ENCODE measurements at places on chromosomes 4 and X. TPM values are rescaled to one million over a fixed set of nuclear protein-coding genes. Genes with fewer than 3 reads are reported as not detected.

GRCh38 chrX:41351923-41352322, 18.0 kb downstream of the DDX3X start:
- no peak for DNase-seq
- peaks cover 8% of the 10 kb centered on the region for H3K4me1 ChIP-seq
- peaks cover 3% of the 10 kb centered on the region for H3K36me3 ChIP-seq

GRCh38 chr4:93147524-93148212, 680.9 kb upstream of the ATOH1 start:
- no peaks in the 10 kb centered on the region for H3K4me1 ChIP-seq
- no peaks in the 10 kb centered on the region for H3K27me3 ChIP-seq
- no peak for DNase-seq
- no peak overlapping the region for H3K27ac ChIP-seq

DNA sequence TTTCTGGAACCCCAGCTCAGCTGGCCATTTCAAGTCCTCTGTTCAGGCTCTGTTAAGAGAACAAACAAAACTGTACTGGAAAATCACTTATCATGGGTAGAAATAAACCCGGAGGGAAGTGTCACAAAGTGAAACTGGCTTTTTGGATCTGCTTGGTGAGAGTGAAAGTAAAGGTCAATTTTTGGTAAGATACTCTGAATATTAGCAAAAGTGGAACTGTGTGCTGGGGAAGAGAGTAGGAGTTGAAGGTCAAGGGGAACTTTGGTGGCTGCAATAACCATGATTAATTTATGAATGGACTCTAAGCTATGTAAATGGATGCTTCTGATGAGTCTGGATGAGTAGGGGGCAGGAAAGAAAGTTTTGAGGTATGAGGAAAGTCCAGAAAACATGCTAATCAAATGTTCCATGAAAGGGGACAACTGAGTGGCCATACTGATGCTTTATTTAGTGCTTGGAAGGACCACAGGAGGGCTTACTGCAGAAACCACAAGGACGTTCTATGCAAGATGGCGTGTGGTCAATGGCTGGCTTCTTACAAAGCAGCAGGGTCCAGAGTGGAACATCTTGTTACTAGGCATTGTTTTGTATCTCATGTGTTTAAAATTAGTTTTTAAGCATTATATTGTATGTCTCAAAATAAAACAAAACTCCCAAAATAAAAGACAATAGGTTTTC, 36.8 kb upstream of the TNIP3 start:
- no peaks in the 10 kb centered on the region for H3K4me1 ChIP-seq
- no peak overlapping the region for H3K27ac ChIP-seq
- H3K36me3 ChIP-seq, result no peaks in the 10 kb centered on the region
- DNase-seq, result no peak

- no peaks in the 10 kb centered on the region for H3K27me3 ChIP-seq
- H3K36me3 ChIP-seq, result no peaks in the 10 kb centered on the region
- no peak for DNase-seq
- H3K4me3 ChIP-seq, result no peak overlapping the region
Observed at GRCh38 chr4:8643441-8643840, 50.9 kb downstream of the CPZ start.

DNA sequence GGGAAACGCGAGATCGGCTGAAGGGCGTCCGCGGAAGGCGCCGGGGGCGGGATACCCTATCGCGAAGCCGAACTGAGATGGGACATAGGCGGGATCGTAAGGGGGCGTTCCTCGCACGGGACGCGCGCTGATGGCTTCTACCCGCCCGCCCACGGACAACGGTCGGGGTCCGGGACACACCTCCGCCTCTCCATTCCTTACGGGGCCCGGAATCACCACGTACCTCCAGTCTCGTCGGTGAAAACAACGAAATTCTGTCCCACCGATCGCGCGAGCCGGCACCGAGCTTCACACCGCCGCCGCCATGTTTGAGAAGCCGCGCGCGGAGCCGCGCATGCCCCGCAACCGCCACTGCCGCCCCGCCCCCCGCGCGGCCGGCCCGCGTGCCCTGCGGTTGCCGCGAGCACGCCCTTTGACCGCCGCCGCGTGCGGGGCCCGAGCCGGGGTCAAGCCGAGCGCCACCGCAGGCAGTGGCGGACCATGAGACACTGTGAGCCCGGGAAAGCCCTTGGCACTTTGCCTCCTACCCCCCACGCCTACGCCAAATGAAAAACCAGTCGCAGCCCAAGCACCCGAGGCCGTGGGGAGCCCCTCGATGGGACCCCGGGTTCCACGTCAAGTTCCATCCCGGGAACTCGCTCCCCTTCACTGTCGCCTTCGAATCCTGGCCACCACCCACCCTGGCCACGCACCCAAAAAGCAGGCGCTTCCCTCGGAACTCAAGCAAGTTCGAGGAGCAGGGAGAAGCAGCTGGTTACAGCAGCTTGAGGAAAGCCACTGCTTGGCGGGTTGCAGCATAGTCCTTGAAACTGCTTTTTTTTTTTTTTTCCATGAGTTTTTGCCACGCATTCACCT, at the start of gene SCML2:
Gene SCML2, minus strand, starts transcription at position 320 of the 855 bp plus-strand sequence. CDS start 20,617 bp downstream, outside the sequence.
- no peaks in the 10 kb centered on the region for H3K36me3 ChIP-seq
- no peak for DNase-seq
- no peaks in the 10 kb centered on the region for H3K4me1 ChIP-seq
- H3K27me3 ChIP-seq, result no peaks in the 10 kb centered on the region
- peak within 1 kb of the TSS; percentile 54 for H3K4me3 ChIP-seq

- peak overlapping the region; percentile 19 for H3K27ac ChIP-seq
- peak overlapping the region; percentile 8 for H3K4me3 ChIP-seq
- H3K4me1 ChIP-seq, result peaks cover 19% of the 10 kb centered on the region
- DNase-seq, result no peak
Observed at GRCh38 chrX:132480581-132481203, 8.1 kb downstream of the MBNL3 start.

- H3K36me3 ChIP-seq, result no peaks in the 10 kb centered on the region
- DNase-seq, result peak; percentile 85
- no peaks in the 10 kb centered on the region for H3K27me3 ChIP-seq
- peak overlapping the region; percentile 64 for H3K27ac ChIP-seq
- H3K4me3 ChIP-seq, result no peak overlapping the region
- peaks cover 29% of the 10 kb centered on the region for H3K4me1 ChIP-seq
Observed at GRCh38 chr4:52824603-52825459, 37.3 kb upstream of the RASL11B start.

DNA sequence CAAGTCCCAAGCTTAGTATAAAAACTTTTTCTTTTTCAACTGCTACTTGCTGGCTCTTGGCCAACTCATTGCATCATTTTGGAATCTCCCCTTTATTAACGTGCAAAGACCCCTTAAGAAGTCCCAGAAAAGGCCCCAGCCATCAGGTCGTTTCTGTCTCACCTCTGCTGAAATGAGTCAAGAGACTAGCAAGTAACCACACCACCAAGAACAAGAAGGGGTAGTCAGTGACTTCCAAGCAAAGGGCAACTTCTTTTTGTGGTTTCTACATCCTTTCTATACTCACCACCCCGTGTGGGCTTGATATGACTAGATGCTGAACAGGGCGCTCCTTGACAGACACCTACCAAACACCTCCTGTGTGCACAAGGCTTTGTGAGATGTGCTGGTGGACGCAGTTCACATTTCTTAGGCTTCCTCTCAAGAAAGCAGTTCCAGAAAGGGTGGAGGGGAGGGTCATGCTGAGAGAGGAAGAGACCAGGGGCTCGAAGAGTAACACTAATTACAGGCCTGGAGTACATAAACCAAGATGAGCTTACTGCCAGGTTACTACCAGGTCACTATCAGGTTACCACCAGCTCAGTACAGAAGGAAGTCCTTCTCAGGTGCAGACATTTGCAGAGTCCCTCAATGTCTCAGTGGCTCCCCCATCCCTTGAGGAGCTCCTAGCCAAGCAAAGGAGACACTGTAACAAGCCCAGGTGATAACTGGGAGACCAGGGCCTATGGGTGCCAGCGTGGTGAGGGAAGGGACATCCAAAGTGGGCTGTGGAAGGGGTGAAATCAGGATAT, 19.3 kb downstream of the JAKMIP1 start:
- no peak overlapping the region for H3K4me3 ChIP-seq
- H3K4me1 ChIP-seq, result no peaks in the 10 kb centered on the region
- H3K36me3 ChIP-seq, result no peaks in the 10 kb centered on the region
- no peaks in the 10 kb centered on the region for H3K27me3 ChIP-seq
- no peak for DNase-seq

Gene MXRA5
- 4.7 TPM for total RNA-seq

Gene CCDC149
- total RNA-seq, result 16.7 TPM

All from vagina (tissue), 2 donors.